GM23248 (cell line): ENCODE measurements at places on chromosomes 11 and 22. TPM values are rescaled to one million over a fixed set of nuclear protein-coding genes. Genes with fewer than 3 reads are reported as not detected.

SCGB1D2 gene
- not detected in 2 replicates for total RNA-seq

LYVE1 gene
- not detected in 2 replicates for total RNA-seq

HDHD5 gene
- total RNA-seq, result 53.2 and 53.7 TPM in 2 replicates

MS4A6E gene
- total RNA-seq, result not detected in 2 replicates

GGTLC2 gene
- total RNA-seq, result not detected in 2 replicates

NRGN gene
- 0.32 TPM in 1 of 2 replicates, not detected in the other for total RNA-seq

GRCh38 chr11:62850911-62851806, 11.8 kb upstream of the WDR74 start:
- H3K4me1 ChIP-seq, result peaks cover 16% of the 10 kb centered on the region
- no peak overlapping the region for H3K4me3 ChIP-seq
- H3K36me3 ChIP-seq, result peaks cover 38% of the 10 kb centered on the region
- no peak overlapping the region for H3K27ac ChIP-seq

DNA sequence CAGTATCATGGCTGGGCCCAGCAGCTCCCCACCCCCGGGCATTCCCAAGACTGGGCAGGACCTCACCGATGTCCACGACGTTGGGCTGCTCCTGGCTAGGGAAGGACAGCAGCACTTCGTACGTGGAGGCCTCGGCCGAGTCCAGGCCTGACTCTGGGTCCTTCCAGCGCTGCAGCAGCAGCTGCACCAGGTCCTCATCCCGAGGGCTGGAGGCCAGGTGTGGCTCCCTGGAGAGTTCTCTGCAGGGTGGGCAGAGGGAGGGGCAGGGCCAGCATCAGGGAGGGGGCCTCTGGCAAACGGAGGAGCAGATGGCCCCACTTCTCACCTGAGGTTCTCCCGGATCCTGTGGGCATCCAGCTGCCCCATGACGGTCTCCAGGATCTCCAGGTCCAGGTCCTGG, 341 bp downstream of the NAALADL1 start:
- no peak for DNase-seq
- H3K4me1 ChIP-seq, result no peaks in the 10 kb centered on the region
- no peak overlapping the region for H3K27ac ChIP-seq
- H3K27me3 ChIP-seq, result no peaks in the 10 kb centered on the region
- no peak overlapping the region for H3K4me3 ChIP-seq

DNA sequence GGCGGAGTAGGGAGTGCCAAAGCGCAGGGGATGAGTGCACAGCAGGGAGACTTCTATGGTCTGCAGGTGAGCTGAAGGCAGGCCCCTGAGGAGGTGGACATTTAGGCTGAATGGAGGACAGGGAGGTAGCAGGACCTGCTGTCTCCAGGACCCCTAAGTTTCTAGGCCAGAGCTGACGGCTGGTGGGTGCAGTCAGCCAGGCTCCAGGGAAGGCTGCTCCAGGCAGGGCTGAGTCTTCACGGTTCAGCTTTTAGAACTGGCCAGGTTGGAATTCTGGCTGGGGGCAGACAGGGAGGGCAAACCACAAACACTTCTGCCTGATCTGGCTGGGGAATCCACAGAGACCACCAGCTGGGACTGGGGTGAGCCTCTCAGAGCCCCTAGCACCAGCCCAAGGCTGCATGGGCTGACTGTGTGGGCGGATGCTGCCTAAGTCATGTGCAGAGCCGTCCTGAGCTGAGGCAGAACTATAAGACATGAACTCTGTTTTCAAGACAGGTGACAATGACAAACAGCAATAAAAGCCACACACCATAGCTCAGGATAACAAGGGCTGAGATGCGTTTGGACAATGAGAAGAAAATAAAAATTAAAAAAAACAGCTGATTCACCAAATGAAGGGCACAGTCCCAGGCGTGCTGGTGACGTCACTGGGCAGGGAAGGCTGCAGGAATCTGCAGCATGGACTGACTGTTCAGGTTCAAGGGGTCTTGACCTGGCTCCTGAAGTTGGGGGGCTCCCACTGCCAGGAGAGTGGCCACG, 10.4 kb upstream of the MALAT1 start:
- H3K27me3 ChIP-seq, result no peaks in the 10 kb centered on the region
- peak overlapping the region; percentile 100 for H3K27ac ChIP-seq
- no peaks in the 10 kb centered on the region for H3K36me3 ChIP-seq

DNA sequence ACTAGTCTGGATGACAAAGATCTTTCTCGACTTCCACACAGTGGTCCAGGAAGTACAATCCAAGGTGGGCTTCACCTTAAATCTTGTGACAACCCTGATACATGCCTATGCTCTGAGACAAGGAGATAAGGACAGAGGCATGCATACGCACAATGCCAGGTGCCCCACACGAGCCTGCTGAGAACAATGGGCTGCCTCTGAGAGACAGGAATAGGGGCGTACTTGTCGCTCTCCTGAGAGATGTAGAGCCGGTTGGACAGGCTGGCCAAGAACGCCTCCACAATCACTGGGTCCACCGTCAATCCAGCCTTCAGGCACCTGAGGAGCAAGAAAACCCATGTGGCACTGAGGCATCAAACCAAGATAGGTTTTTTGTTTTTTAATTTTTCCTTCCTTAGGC, 25.5 kb downstream of the SERPIND1 start:
- no peak overlapping the region for H3K4me3 ChIP-seq
- H3K27me3 ChIP-seq, result no peaks in the 10 kb centered on the region
- no peak overlapping the region for H3K27ac ChIP-seq
- peaks cover 27% of the 10 kb centered on the region for H3K36me3 ChIP-seq
- no peaks in the 10 kb centered on the region for H3K4me1 ChIP-seq
- DNase-seq, result no peak

GRCh38 chr22:45204241-45204640, 36.5 kb downstream of the KIAA0930 start:
- H3K36me3 ChIP-seq, result no peaks in the 10 kb centered on the region
- H3K27ac ChIP-seq, result no peak overlapping the region
- no peaks in the 10 kb centered on the region for H3K27me3 ChIP-seq
- no peak for DNase-seq
- H3K4me1 ChIP-seq, result peaks cover under 1% of the 10 kb centered on the region
- no peak overlapping the region for H3K4me3 ChIP-seq

DNA sequence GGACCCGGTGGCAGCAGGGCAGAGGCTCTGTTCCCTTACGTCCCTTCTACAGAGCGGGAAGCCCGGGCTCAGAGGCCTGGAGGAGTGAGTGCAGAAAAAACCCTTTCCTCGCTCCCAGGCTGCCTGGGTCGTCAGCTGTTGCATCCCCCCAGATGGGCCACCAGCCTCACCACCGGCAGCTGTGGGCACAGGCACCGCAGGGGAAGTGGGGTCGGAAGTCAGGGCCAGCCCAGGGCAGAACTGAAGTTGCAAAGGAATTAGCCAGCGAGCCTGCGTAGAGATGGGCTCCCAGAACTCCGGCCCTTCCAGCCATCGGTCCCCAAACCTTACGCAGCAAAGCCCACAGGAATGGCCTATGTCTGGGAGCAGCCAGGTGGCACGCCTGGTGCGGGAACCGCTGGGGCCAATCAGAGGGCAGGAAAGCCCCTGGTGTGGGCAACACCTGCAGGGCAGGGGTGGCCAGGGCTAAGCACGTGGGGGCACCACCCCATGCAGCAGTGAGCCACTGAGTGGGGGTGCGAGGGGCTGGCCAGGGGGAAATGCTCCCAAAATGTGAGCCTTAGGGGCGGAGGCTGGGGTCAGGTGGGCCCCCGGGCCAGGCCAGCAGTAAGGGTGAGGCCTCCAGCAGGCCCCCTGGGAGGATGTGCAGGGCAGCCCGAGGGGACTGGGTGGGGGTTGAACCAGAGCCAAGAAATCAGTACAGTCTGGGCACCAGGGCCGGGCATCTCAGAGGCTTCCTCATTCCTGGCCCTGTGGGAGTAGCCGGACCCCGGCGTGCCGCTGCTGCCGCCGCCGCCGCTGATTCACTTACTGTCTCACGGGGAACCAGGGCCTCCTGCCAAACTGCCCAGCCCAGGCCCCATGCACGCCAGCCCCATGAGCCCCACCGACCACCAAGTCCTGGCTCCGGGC, 58.2 kb downstream of the WNT7B start:
- H3K27me3 ChIP-seq, result no peaks in the 10 kb centered on the region
- no peaks in the 10 kb centered on the region for H3K4me1 ChIP-seq
- no peak for DNase-seq
- no peak overlapping the region for H3K4me3 ChIP-seq
- H3K27ac ChIP-seq, result no peak overlapping the region

GRCh38 chr11:3357302-3357701, 21.6 kb downstream of the ZNF195 start:
- no peaks in the 10 kb centered on the region for H3K4me1 ChIP-seq
- no peak overlapping the region for H3K27ac ChIP-seq
- H3K27me3 ChIP-seq, result no peaks in the 10 kb centered on the region
- H3K4me3 ChIP-seq, result no peak overlapping the region
- peaks cover 46% of the 10 kb centered on the region for H3K36me3 ChIP-seq

DNA sequence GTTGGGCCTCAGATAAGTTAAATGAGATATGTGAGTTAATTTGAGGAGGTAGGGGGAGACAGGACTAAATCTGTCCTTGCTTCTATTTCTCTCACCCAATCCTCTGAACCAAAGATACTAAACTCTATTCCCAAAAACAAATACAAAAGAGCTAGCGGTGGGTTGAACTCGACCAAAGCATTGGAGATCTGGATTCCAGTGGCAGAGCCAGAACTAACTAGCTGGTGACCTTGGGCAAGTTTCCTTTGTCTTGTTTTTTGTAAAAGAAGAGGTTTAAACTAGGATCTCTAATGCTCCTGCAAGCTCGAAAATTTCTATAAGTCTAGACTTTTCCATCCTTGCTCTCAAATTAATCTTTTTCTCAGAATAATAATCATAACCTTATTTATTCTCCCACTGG, 1.5 kb downstream of the ME3 start:
- no peak for DNase-seq
- no peaks in the 10 kb centered on the region for H3K27me3 ChIP-seq
- no peaks in the 10 kb centered on the region for H3K36me3 ChIP-seq
- no peak overlapping the region for H3K27ac ChIP-seq

DNA sequence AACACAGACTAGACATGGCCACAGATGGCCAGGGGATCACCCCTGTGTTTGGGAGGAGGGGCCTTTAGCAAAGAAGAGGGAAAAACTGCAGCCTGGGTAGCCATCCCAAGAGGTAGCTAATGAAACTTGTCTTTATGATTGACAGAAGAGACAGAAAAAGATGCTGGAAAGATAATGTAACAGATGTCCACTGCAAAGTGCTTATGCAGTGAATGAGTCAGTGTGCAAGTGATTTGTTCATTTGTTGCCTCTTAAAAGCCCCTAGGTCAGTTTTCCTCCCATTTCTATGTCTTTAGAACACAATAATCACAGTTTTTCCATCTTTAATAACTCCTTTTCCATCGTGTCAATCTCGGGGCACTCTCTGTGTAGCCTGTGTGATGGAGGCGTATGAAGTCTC, 57.2 kb downstream of the INSC start:
- H3K4me3 ChIP-seq, result no peak overlapping the region
- H3K36me3 ChIP-seq, result no peaks in the 10 kb centered on the region
- no peak for DNase-seq
- H3K27me3 ChIP-seq, result no peaks in the 10 kb centered on the region
- no peak overlapping the region for H3K27ac ChIP-seq

DNA sequence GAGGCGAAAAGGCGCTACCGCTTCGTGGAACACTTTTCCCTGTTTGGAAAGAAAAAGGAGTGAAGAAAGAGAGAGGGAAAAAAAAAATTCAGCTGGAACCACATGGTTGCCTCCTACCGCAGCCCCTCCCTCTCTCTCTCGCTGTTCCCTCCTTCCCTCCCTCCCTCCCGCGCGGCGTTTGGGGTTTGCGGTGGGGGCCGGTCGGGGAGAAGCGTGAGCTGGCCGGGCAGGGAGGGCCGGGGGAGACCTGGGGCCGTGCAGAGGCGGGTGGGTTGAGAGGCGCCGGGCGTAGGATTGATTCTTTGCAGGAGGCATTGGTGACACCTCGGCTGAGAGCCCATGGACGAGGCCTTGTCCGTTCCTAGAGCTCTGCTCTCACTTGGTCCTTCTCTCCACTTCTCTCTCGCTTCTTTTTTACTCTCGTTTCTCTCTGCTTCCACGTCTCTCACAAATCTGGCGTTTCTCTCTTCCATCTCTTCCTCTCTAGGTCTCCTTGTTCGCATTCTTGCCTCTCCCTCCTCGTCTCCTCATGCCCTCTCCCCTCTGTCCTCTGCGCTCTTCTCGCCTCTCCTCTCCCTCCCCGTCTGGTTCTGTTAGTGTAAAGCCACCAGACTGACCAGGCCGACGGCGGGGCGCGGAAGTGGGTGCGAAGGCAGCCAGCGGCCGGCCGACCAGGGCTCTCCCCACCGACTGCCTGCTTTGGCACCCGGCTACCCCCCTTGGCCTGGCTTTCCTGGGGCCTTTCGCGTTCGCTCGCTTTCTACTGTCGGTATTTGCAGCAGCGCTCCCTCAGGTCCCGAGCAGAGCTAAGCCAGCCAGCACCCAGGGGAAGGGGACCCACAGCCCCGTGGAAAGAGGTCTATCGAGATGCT, at the start of gene CLMP:
Gene CLMP (minus strand): TSS at position 61 of the 872 bp plus-strand sequence. CDS start 308 bp downstream, outside the sequence.
- H3K36me3 ChIP-seq, result peaks cover 19% of the 10 kb centered on the region
- DNase-seq, result peak; percentile 89
- peaks cover 50% of the 10 kb centered on the region for H3K4me1 ChIP-seq

DNA sequence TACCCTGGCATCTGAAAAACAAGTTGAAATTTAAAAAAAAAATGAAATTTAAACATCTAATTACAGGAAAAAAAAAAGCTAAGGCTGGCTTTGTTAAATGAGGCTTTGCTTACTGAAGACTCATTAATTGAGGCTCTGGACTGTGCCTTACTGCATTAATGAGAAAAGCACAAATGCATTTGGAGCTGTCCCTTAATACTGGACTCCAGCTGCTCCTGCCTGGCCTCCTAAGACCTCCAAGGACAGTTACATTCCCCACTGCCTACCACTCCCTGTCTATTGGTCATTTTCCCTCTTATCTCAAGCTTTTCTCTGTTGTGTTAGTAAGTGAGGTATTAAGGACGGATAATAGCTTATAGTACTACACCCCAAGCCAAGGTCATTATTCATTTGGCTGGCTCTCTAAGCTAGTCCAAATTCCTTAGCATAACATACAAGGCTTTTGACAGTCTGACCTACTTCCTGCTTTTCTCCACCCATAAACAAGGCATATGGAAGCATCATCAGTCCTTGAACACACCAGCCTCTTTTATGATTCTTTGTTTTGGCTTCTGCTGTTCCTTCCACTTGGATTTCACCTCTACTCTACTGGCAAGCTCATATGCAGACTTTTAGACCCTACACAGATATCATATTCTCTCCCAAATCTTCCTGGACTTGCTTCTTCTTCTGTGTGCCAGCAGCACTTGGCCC, 62.5 kb downstream of the USP35 start:
- DNase-seq, result peak; percentile 56
- no peak overlapping the region for H3K27ac ChIP-seq
- H3K4me3 ChIP-seq, result no peak overlapping the region
- no peaks in the 10 kb centered on the region for H3K36me3 ChIP-seq
- H3K4me1 ChIP-seq, result peaks cover 27% of the 10 kb centered on the region
- no peaks in the 10 kb centered on the region for H3K27me3 ChIP-seq

GRCh38 chr11:32148895-32149294, 58.0 kb downstream of the RCN1 start:
- no peak overlapping the region for H3K27ac ChIP-seq
- no peak overlapping the region for H3K4me3 ChIP-seq
- no peaks in the 10 kb centered on the region for H3K36me3 ChIP-seq
- no peaks in the 10 kb centered on the region for H3K27me3 ChIP-seq
- peaks cover 8% of the 10 kb centered on the region for H3K4me1 ChIP-seq
- DNase-seq, result peak; percentile 61
